ENCODE measurements at places on chromosomes 2 and 18.

DNA sequence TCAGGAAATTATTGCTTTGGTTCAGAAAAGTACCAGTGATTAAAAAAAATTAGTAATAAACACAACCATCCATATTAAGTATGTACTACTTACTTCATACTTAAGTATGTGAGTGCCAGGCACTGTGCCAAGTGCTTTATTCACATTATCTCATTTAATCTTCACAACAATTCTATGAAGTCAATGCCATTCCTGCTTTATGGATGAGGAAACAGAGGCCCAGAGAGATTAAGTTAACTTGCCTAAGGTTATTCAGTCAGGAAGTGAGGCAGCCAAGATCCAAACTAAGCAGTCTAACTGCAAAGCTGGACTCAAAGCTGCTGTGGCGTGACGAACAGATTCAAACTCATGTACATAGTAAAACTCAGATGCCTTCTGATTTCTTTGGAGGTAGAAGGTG, 22.3 kb downstream of the DTNB start:
- no peak overlapping the region for H3K27ac ChIP-seq
- no peaks in the 10 kb centered on the region for H3K4me1 ChIP-seq
- no peak for DNase-seq
- peaks cover 22% of the 10 kb centered on the region for H3K36me3 ChIP-seq
- H3K27me3 ChIP-seq, result no peaks in the 10 kb centered on the region

DNA sequence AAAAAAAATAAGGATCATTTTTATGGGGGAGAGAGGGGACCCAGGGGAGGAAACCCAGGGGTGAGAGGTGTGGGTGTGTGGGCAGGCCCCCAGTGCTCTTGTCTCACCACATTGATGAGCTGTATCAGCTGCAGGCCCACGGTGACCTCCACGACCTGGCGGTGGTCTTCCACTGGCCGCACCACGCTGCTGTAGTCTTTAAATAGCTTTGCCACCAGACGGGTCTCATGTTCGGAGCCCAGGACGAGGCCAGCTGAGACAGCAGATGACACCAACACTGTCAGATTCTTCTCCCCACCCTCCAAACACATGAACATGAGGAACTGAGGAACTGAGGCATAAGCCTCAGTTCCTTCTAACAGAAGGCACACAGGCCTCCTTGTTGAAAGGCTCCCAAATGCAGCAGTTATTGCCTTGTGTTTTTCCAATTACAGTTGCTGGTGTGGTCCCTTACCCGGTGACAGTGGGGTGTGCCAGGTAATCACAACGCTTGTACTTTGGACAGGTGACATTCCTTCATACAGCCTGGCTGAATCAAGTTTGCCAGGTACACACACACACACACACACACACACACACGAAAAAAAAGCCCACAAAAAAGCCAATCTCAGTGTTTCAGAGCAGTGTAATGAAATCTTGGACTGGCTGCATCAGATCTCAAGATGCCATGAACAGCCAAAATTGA, 4.7 kb downstream of the CHRNA1 start:
- no peaks in the 10 kb centered on the region for H3K36me3 ChIP-seq
- no peak for DNase-seq
- H3K27me3 ChIP-seq, result no peaks in the 10 kb centered on the region
- no peak overlapping the region for H3K4me3 ChIP-seq

- H3K27ac ChIP-seq, result no peak overlapping the region
- no peak for DNase-seq
- no peaks in the 10 kb centered on the region for H3K36me3 ChIP-seq
- peaks cover 42% of the 10 kb centered on the region for H3K27me3 ChIP-seq
- no peak overlapping the region for H3K4me3 ChIP-seq
These were observed 39.6 kb downstream of the DOK1 start for GRCh38 chr2:74593826-74594772.

- no peaks in the 10 kb centered on the region for H3K4me1 ChIP-seq
- no peaks in the 10 kb centered on the region for H3K36me3 ChIP-seq
- H3K27ac ChIP-seq, result no peak overlapping the region
- DNase-seq, result no peak
- H3K4me3 ChIP-seq, result no peak overlapping the region
These were observed 23.9 kb downstream of the BAZ2B start for GRCh38 chr2:159592441-159592840.

- no peak for DNase-seq
- H3K4me1 ChIP-seq, result peaks cover 10% of the 10 kb centered on the region
- H3K27me3 ChIP-seq, result peaks cover 2% of the 10 kb centered on the region
- no peak overlapping the region for H3K4me3 ChIP-seq
- no peaks in the 10 kb centered on the region for H3K36me3 ChIP-seq
These were observed 7.3 kb upstream of the PLEK start for GRCh38 chr2:68357605-68358337.
